ENCODE measurements at places on chromosomes 11 and 22. TPM values are rescaled to one million over a fixed set of nuclear protein-coding genes. Genes with fewer than 3 reads are reported as not detected.

Gene MRPL40
- total RNA-seq = 22.7 TPM

Gene CYB5R2
- under 0.01 TPM for total RNA-seq

Gene NNMT
- total RNA-seq = 316 TPM

Gene FBLN1
- total RNA-seq = 0.40 TPM

Gene IFITM1
- 0.20 TPM for total RNA-seq

Gene FREY1
- total RNA-seq = 0.99 TPM

Gene C22orf42
- not detected for total RNA-seq

Gene ATXN10
- total RNA-seq = 50.6 TPM

Gene MMP8
- total RNA-seq = not detected

GRCh38 chr11:127506647-127507046 lies 506.1 kb upstream of the KIRREL3 start:
- no peak for DNase-seq

- peak; percentile 15 for DNase-seq
These were observed 15.1 kb upstream of the RGL4 start for GRCh38 chr22:23675502-23676415.

GRCh38 chr11:45431046-45432018 lies 145.2 kb upstream of the SYT13 start:
- no peak for DNase-seq

GRCh38 chr11:66014804-66015453 lies 3.1 kb downstream of the CST6 start:
- DNase-seq = no peak

DNA sequence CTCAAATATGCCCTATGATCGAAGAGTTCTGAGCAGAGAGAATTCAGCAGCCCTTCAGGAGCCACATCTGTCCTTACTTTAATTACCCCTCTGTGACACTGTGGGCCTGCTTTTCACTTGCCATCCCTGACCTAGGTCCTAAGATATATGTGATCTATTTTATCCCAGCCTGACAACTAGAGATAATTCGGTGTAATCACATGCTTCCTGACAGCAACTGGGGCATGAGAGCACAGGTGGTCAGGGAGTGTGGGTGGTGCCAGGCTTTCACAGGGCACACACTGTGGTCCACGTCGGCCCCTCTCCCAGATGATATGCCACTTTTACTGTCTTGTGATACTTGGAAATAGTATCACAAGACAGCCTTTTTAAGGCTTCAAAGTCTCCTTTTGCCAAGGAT lies 3.9 kb downstream of the TUBA8 start:
- DNase-seq = no peak

- DNase-seq = no peak
These were observed 22.6 kb downstream of the MPPED1 start for GRCh38 chr22:43434275-43434927.

DNA sequence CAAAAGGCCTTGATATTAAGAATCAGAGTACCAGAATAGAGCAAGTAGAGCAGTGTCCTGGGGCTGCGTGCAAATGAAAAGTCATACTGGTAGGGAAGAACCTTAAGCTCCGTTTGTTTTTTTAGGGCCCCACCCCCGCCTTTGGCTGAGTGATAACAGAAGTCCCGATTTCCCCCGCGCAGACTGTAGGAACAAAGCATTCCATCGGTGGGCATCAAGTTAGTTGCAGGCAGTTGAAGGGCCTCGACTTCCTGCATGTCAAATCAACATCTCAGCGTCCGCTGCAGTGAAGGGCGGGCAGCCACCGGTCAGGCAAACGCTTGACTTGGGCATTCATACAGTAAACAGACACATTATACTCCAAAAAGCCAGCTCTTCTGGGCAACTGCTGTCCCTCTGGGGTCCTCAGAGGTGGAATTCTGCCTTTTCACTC lies 11.7 kb downstream of the LRP4 start:
- peak; percentile 18 for DNase-seq

GRCh38 chr11:94423507-94423906 lies 22.3 kb upstream of the GPR83 start:
- DNase-seq = no peak

- DNase-seq = no peak
These were observed 38.1 kb downstream of the LARGE2 start for GRCh38 chr11:45960387-45961095.

GRCh38 chr11:65861533-65862183 lies 1.4 kb downstream of the MUS81 start:
- DNase-seq = no peak

DNA sequence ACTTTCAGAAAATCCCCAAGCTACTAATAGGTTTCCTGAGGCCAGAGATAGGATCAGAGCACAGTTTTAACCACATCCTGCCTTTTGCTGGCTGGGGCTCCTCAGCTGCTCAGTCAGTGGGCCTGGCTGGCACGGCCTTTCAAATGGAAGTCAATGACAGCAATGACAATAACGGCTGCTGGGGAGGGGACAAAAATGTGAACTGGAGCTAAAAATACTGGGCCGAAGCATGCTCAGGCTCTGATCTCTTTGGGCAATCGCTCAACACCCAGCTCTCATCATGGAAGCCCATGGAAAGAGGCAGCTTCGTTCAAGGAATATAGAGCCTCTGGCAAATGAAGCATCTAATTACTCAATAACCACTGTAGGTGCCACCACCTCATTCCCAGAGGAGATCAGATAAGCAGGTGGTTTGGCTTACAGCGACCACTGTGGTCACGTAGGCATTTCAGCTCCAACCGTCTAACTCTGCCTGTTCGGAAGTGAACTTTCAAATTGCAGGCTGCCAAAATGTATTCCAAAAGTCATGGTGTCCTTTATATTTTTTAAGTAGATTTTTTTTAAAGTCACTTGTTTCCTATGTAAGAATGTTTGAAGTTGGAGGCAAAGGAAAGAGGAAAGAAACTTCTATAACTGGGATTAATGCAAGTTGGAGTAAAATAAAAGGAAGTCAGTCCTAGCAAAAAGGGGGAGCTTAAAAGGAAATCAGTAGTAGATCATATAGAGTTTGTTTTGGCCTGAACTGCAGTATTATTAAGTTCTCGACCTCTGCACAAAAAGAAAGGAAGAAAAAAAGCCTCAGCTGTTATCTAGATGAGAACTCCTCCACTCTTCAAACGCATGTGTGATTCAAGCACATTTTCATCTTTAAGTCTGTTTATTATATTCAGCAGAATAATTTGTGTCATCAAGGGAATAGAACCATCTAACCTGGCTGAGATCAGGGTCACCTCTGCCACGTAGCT lies 14.1 kb downstream of the WT1 start:
- DNase-seq = no peak

DNA sequence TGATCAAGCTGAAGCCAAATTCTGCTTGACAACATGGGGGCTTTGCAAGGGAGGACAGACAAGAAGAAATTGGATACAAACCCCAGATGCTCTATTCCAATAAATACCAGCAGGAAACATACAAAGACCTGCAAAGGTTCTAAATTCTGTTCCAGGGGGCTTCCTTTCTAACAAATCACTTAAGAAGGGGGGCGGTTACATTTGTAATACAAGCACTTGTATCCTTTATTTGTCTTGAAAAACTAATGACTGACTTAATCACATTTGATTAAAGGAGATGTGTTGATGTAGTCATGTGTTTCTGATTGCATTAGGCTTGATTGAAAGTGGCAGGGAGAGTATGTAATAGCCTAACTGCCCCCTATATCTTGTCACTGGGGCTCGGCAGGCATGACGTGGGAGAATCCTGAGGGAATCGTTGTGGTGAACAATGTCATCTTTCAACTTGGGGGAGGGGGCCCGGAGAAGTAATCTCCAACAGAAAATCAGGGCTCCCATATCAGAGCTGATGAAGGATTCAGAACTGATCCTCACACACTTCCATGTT lies 361.7 kb downstream of the INSC start:
- no peak for DNase-seq

GRCh38 chr11:5007561-5007960 lies 12.9 kb downstream of the OR51L1 start:
- no peak for DNase-seq

GRCh38 chr22:43038325-43038724 lies 23.4 kb upstream of the PACSIN2 start:
- DNase-seq = no peak

DNA sequence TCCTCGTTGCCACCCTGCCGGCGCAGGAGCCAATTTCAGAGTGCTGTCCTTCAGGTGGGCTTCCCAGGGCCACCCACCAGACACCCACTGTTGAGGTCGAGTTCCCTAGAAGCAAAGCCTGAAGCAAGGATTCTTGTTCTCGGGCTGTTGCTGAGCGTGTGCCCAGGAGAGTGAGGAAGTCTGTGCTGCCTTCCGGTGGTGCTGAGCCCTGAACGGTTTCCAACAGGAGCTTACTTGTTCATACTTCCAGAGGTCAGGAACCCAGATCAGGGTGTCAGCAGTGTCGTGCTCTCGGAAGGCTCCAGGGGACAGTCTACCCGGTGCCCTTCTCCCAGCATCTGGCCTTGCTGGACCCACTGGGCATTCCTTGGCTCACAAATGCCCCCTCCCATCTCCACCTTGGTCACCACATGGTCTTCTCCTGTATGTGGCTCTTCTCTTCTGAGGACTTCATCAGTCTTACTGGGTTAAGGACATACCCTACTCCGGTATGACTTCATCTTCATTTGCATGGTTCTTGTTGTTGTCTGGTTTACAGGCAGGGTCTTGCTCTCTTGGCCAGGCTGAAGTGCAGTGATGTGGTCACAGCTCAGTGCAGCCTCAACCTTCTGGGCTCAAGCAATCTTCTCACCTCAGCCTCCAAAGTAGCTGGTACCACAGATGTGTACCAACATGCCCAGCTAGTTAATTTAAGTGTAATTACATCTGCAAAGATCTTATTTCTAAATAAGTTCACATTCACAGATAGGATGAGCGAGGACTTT lies 11.2 kb downstream of the SLC25A1 start:
- DNase-seq = no peak

GRCh38 chr11:120658071-120658423 lies 146.5 kb downstream of the GRIK4 start:
- no peak for DNase-seq

DNA sequence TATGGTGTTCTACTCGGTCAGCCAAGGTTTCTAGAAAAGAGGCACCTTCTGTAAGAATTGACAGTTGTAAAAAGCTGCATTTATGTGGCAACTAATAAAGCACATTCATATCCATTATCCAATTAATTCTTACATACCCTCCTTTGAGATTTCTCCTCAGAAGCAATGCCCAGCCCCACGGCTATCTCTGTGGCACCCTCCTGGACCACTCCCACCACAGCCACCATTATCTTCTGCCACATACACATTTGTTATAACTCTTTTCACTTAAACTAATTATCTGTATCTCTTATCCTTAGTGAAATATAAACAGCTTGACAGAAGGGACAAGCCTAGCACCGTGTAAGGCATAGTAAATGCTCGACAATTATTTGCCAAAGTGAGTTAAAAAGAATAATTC lies 48.5 kb downstream of the PAK1 start:
- no peak for DNase-seq

DNA sequence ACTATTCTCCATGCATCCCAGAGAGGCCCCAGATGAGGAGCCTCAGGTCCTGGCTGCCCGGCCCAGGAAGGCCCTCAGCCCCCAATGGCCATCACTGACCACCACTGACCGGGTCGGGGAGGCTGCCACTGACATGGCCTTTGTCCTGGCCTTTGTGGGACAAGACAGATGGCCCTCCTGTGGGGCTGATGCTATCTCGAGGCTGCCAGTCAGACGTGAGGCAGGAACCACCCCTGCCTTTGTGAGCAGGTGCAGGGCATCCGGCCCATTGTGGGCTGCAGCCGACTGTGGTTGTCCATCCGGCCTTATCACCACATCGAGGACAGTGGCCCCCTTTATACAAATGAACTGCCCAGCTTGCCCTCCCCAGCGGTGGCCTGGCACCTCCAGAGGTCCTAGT lies 5.5 kb downstream of the GP1BB start:
- DNase-seq = no peak

GRCh38 chr22:45413013-45413367 lies 409 bp downstream of the SMC1B start:
- no peak for DNase-seq

DNA sequence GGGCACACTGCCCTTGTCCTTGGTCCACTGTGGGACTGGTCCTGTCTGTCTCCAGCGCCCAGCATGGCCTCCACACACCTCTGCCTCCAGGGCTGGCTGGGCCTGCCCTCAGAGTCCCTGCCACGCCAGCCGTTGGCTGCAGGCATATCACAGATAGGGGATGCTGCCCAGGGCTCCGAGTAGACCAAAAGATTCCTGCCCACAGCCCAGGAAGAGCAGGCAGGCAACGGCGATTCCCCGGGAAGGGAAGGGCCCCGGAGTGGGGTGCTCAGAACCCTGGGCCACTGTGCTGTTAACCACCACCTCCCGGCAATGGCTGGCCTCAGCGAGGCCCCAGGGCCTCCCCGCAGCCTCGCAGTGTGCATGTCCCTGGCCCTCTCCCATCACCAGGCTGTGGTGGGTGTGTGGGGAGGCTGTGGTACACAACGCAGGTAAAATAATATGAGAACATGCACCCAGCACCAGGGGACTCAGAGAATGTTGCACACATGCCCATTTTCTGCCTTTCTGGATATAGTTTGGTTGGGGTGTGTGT lies 2.2 kb downstream of the IFITM5 start:
- no peak for DNase-seq

GRCh38 chr11:12723421-12724300 lies 49.4 kb downstream of the TEAD1 start:
- no peak for DNase-seq

DNA sequence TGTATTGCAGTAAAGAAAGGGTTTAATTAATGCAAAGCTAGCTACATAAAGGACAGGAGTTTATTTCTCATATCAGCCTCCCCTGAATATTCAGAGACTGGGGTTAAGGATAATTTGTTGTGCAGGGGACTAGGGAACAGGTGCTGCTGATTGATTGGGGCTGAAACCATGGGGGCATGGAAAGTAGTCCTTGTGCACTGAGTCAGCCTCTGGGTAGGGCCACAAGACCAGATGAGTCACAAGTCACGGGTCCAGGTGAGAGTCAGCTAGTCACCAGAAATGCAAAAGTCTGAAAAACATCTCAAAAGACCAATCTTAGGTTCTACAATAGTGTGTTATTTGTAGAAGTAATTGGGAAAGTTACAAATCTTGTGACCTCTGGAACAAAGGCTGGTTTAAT lies 32.9 kb upstream of the SYT13 start:
- DNase-seq = no peak

- DNase-seq = no peak
These were observed 39.6 kb downstream of the BTBD10 start for GRCh38 chr11:13423372-13423771.

DNA sequence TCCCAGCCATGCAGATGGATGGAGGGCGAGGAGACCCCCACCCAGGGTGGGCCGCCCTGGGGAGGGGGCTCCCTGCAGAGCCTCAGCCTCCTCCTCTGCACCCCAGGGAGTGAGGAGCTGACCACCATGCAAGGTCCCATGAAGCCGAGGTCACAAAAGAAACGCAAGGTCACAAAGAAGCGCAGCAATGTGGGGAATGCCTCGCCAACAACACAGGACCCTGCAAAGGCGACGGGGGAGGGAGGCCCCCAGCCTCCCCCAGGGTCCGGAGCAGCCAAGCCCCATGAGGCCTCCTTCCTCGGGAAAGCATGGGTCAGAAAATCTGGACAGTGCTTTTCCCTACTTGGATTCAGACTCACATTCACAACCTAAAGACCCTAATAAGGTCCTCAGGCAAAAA lies 191.5 kb downstream of the BRD1 start:
- DNase-seq = no peak
